NCI-H1417 (cell line): ENCODE measurements at places on chromosomes 2 and 18.

DNA sequence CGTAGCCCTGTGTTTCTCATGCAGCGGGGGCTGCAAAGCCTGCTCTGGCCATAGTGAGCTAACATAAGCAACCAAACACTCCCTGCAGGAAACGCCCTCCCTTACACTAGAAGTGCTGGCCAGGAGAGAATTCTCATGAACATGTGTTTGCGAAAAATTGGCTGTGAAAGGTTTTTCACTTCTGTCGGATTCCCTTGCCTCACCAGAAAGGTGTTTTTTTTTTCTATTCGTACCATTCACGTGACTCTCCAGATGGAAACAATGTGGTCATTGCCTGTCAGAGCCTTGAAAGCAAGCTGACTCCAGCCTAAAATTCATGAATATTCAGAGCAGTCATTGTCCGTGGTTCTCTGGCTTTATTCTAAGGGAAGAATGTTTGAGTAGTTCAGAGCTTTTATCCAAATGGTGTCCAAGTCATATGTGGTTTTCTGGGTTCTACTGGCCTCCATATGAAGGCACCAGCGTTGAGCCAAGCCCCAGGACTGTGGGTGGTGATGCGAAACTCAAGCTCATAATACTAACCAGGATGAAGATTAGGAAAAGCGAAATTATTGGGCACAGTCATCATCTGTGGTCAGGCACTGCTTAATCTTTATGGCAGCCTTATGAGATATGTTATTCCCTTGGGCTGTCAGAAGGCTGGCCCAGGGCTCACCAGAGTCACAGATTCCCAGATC lies 236.4 kb downstream of the ALPK2 start:
- DNase-seq: no peak

DNA sequence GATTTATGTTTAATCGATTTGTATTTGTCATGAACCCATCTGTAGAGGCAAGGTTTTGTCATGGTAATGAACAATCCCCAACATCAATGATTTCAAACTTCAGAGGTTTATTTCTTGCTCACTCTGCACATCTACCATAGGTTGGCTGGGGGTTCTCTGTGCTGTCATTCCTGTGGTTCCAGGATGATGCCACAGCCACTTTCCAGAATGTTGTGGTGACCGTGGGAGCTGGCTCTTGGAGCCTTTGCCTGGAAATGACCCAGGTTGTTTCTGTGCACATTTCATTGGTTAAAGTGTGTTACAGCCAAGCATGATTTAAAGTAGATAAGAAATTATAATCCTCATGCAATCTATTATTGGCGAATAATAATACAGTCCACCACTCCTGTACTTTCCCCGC lies 28.2 kb upstream of the EPAS1 start:
- no peak for DNase-seq

GRCh38 chr18:48068916-48069445 lies 138.5 kb upstream of the SMAD2 start:
- no peak for DNase-seq

- DNase-seq: no peak
These were observed 221.9 kb downstream of the PIEZO2 start for GRCh38 chr18:10927286-10927992.

DNA sequence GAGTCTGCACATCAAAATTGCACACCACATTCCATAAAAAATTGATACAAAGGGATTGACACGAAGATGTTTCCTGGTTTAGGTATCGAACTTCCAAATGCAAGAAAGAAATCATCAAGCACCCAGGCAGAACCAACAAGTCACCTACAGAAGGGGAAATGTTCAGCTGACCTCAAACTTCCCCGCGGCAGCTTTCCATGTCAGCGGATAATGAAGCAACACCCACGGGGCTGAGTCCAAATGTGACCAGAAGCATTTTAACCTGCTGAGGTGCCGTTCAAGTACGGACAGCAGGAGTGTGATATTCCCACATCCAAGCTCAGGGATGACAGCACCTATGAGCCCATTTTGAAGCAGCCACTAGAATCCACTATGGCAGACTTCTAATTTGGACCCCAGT lies 124.9 kb downstream of the GALNT14 start:
- DNase-seq: no peak

DNA sequence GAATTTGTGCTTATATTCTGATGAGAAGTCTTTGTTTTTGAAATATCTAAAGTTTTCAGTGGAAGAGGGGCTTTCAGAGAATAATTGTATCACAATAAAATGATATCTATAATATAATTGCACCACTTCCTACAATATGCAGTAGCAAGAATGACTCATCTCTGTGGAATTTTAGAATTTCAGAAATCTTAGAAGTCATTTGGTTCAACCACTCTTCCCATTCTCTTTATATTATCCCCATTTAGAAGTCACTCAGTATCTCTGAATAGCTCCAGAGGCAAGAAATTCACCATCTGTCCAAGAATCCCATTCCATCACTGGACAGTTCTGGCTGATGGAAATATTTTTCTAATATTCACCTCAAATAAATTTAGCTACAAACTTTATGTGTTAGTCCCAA lies 59.3 kb upstream of the CCDC68 start:
- no peak for DNase-seq

- peak; percentile 87 for DNase-seq
These were observed 43.1 kb downstream of the MAP3K19 start for GRCh38 chr2:135004005-135004746.

GRCh38 chr2:10613263-10613662 lies 76.5 kb downstream of the NOL10 start:
- DNase-seq: no peak

GRCh38 chr2:204292439-204292838 lies 252.8 kb upstream of the PARD3B start:
- DNase-seq: no peak

DNA sequence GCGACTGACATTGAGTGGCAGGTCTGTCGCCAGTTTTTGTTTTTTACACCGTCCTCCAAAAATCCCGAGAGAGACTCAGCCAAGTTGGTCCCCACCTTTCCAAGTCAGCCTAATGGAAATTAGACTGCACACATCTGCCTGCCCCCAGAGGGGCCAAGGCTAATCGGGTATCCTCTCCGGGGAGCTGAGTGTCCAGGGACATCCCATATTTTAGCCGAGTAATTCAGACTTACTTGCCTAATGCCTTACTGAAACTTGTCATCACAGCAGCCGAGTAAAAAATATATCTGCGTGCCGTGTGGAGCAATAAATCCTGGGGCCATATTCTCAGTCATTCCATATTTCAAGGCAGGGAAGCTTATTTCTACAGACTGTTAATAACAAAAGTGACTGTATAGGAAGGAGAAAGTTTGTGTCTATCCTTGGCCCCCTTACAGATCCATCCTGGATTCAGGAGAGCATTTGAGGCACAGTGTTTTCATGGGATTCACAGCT lies 38.9 kb upstream of the NRP2 start:
- DNase-seq: no peak

- no peak for DNase-seq
These were observed 163.7 kb upstream of the RMP24 start for GRCh38 chr18:35808796-35809195.

DNA sequence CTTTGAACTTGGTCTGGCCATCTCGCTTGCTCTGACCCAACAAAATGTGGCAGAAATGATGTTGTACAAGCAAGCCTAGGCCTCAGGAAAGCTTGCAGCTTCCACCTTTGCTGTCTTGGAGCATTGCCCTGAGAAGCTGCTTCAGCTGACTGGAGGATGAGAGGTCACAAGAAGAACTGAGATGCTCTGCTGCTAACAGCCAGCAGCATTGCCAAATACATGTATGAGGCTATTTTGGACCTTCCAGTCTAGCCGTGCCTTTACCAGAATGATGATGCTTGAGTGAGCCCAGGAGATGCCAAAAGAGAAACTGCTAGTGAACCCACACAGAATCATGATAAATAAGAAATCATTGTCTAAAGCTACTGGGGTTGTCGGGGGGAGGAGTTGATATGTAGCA lies 13.2 kb upstream of the ITGAV start:
- DNase-seq: no peak

- no peak for DNase-seq
These were observed 74.0 kb downstream of the AGAP1 start for GRCh38 chr2:235567842-235568241.

DNA sequence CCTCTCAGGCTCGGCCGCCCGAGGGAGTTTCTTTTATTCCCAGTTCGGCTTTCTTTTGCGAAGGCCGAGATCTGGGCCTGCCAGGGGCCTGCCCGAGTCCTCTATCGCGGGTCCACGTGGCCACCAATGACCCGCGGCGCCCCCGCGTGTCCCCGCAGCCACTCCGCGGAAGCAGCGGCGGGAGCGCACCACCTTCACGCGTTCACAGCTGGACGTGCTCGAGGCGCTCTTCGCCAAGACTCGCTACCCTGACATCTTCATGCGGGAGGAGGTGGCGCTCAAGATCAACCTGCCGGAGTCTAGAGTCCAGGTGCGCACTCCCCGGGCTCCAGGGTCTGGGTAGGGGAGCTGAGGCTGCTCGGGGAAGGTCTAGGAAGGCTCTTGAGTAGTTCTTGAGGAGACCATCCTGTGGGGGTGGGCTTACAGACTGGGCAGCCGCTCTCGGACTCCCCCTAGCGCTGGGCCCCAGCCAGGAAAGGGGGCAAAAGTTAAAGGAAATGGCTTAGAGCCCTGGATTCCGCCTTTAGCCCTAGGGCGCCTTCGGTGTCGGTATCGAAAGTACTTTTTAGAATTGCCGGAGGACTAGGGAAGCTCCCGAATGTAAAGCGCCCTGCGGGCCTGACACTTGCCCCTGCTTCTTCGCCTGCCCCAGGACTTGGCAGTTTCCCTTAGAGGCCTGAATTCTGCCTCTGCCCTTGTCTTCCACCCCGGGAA lies 3.4 kb downstream of the OTX1 start:
- no peak for DNase-seq

DNA sequence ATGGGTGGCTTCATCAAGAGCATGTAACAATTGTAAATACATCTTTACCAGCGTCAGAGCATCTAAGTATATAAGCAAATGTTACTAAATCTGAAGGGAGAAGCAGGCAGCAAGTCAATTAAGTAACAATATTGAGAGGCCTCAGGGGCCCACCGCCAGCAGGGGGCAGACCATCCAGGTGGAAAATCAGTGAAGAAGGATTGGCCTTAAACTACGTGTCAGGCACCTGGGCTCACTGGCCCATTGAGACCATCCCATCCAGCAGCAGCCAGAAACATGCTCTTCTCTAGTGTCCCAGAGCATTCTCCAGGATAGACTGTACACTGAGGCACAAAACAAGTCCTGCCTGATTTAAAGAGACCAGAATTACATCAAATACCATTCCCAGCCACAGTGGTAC lies 96.2 kb upstream of the SNTG2 start:
- peak; percentile 85 for DNase-seq

DNA sequence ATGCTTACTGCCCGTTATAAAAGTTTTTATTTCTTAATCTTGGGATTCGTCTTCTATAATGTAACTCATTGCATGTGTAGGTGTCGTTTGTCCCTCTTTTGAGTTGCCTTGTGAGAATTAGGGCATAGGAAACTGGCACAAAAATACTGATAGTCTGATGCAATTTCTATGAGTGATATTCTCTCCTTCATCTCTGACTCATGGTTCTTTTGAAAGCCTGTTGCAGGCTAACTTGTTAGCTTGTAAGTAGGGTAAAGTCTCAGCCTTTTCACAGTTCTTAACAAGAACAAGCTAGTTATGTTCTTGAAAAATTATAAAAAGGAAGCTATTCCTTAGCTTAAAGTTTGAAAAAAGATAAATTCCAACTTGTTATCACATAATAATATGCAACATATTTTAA lies 1085.4 kb upstream of the NRXN1 start:
- DNase-seq: no peak

- DNase-seq: no peak
These were observed 34.7 kb downstream of the LRRTM1 start for GRCh38 chr2:80269806-80270205.

DNA sequence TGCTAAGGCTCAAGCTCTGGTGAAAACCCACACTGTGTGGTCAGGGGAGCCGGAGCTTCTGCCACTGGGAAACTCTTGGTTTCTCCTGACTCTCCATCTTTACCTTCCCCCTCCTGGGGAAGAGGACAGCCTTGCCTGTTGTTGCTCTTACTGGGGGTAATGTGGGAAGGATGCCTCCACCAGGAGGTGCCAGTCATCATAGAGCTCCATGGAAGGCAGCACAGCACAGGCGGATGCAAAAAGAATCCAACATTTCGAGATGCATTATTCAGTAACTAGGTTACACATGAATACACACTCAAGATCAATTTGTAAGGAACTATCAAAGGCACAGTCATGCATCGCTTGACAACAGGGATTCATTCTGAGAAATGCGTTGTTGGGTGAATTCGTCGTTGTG lies 322.6 kb downstream of the AFF3 start:
- DNase-seq: peak; percentile 85

GRCh38 chr18:48228301-48228715 lies 180.9 kb downstream of the ZBTB7C start:
- DNase-seq: no peak

- DNase-seq: no peak
These were observed 117.6 kb downstream of the METTL8 start for GRCh38 chr2:171316220-171316619.

- no peak for DNase-seq
These were observed 11.4 kb downstream of the DARS1 start for GRCh38 chr2:135974036-135974435.

- no peak for DNase-seq
These were observed 388.0 kb upstream of the LRRTM4 start for GRCh38 chr2:77910136-77910535.

- no peak for DNase-seq
These were observed 22.7 kb upstream of the BAZ2B start for GRCh38 chr2:159639071-159639470.

DNA sequence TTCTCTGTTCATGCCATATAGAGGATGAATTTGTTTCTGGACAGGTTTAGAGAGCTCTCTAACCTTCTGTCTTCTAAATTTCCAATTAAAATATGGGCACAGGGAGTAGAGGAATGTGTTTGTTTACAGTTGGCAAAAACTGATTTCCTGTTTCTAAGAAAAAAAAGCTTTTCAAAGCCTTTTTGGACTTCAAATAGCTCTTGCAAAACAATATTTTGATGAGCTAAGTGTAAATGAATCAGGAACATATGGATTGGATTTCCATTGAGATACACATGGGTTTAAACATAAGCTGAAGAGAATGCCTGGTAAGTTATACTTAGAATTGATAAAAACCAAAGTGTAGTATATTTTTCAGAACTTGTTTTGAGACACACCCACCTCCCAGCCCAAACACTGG lies 677.5 kb downstream of the NYAP2 start:
- no peak for DNase-seq

DNA sequence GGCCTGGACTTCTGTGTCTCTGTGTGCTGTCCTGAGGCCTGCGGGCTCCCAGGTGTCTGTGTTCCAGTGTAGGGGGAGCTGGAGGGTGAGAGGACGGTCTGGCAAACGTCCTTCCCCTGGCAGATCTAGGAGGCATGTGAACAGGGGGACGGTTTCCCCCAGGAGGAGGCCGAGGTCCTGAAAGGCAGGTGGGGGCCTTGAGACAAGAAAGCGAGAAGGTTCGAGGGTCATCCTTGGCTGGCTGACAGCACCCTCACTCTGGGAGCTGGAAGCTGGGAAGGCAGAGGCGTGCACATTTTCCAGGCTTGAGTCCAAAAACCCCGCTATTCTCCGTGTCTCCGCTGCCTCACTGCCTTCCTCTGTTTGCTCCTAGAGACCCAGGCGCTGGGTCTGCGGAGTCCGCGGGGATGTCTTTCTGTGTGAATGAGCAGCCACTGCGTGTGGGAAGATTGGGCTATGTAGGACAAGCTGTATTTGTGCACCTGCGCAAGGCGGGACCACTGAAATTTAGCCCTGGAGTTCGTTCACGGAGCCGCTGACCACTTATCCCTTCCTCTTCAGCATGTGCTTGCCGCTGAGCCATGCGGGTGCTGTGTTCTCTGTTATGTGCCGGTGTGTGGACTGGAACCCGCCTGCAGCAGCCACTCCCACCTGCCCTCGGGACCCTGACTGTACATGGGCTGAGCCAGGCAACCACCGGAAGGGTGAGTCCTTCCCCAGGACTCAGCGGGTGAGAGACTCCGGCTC lies 43.7 kb downstream of the TWIST2 start:
- DNase-seq: no peak
